ENCODE measurements at places on chromosomes 6 and 20. TPM values are rescaled to one million over a fixed set of nuclear protein-coding genes. Genes with fewer than 3 reads are reported as not detected.

The GLP1R gene
- total RNA-seq, result 4.3 TPM

The STX11 gene
- 11.3 TPM for total RNA-seq

The TTK gene
- 0.62 TPM for total RNA-seq

The IMPG1 gene
- not detected for total RNA-seq

The IYD gene
- total RNA-seq, result not detected

The DNMT3B gene
- total RNA-seq, result 0.65 TPM

DNA sequence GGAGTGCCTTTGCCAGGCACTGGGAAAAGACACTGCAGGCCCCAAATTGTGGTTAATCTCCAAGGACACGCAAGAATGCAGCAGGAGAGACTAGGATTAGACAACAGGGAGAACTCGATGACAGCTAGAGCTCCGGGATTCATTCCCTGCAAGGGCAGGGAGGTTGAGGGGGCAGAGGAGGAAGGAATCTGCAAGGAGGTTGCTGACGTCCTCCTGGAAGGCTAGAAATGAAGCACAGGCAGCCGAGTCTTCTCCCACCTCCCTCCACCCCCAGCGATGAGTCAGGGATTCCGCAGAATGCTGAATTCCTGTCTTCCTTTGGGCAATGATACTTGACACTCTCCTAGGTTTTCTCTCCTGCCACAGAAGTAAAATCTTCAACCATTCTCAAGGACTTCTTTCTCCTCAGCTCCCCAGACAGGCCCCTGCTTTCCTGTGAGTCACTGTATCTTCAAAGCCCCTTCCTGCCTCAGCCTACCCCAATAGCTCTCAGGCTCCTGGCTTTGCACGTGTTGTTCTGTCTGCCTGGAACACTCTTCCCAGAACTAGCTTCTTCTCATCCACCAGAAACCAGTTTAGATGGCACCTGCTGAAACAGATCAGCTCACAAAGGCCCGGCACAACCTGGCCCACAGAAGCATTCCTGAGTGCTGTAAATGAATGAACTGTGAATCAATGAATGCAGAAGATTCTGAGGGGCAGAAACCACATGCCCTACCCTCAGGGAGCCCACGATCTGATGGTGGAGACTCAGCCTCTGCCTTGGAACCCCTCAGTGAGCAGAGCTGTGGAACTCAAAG lies 85.6 kb downstream of the MRPL14 start:
- peak; percentile 63 for DNase-seq

DNA sequence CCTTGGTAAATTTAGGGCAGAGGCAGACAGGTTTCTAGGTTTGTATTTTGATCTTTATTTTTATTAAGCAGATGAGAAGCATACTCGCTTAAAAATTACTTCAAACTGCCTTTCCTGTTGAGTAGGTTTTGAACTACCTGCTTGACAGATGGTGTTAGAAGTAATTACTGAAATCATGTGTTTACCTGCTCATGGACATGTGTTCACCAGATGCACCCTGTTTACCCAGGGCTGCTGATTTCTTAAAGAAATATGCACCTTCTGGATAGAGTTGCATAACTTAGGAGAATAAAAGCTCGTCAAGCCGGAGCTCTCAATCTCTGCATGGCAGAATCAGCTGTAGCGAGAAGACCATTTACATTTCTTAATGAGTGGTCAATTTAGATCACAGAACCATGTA lies 165.1 kb downstream of the CDKAL1 start:
- DNase-seq, result no peak

GRCh38 chr6:121405306-121405705 lies 30.1 kb upstream of the GJA1 start:
- DNase-seq, result no peak

Measured in left cardiac atrium (tissue), 4 donors.